SJCRH30 (cell line): ENCODE measurements at places on chromosomes 6 and 20.
A peak's percentile ranks its signal among the peaks of the same experiment; 100 is the strongest.

DNA sequence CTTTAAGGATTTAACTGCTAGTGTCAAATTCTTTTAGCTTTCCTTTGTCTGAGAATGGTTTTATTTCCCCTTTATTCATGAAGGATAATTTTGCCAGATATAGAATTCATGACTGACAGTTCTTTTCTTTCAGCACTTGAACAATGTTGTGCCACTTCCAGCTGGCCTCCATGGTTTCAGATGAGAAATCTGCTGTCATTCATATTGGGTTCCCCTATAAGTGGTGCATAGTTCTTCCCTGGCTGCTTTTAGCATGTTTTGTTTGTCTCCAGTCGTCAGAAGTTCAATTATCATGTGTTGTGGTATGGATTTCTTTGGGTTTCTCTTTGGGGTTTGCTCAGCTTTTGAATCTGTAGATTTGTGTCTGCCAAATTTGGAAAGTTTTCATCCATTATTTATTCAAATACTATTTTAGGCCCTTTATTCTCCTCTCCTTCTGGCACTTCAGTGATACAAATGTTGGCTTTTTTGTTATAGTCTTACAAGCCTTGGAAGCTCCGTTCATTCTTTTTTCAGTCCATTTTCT, 76.3 kb upstream of the TGM3 start:
- DNase-seq: no peak

DNA sequence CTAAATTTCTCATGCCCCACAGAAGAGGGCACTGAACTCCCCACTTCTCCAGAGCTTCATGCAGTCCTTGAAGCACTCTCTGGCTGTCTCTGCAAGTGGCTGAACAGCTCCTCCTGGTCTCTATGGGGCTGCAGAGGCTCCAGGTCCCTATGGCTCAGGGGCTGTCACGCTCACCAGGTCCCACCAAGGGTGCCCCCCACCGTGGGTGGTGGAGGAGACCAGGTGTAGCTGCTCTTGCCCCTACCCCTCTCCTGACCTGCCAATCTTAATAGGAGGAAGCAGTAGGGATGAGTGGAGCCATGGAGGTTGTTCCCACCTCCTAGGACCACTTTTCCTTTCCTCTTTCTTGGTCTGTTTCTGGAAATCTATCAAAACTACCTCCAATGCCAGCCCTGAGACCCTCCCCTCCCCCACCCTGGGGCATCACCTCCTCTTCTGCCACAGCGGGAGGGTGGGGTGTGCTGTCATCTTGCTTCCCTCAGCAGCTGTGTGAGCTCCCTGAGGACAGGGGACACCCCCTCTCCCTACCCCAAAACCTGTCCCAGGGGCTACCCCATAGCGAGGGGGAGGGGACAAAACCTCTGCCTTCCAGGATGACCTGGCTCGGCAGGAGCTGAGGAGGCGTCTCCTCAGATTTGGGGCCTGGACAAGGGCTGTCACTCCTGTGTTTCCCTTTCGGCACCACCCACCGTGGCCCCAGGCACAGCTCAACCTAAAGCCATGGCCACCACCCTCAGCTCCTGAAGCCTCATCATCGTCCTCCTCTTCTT, 12.0 kb upstream of the RAET1E start:
- DNase-seq: no peak

- peak; percentile 50 for DNase-seq
Measured at GRCh38 chr6:4564801-4565271, 211.4 kb upstream of the CDYL start.

- peak; percentile 71 for DNase-seq
Measured at GRCh38 chr20:63183422-63184146, 32.3 kb downstream of the YTHDF1 start.
